ENCODE measurements at places on chromosomes 3 and 15. TPM values are rescaled to one million over a fixed set of nuclear protein-coding genes. Genes with fewer than 3 reads are reported as not detected.
A peak's percentile ranks its signal among the peaks of the same experiment; 100 is the strongest.

DNA sequence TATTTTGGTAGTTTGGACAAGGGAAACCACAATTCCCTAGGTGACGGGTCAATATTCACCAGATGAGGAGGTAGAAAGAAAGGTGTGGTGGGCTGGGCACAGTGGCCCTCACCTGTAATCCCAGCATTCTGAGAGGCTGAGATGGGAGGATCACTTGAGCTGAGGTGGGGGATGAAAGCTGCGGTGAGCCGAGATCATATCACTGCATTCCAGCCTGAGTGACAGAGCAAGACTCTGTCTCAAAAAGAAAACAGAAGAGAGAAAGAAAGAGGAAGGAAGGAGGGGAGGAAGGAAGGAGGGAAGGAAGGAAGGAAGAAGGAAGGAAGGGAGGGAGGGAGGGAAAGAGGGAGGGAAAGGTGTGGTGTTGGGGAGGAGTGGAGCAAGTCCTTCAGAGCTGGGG lies 56.1 kb upstream of the RNF7 start:
- no peak for DNase-seq

GRCh38 chr3:18423401-18424212 lies 1.5 kb downstream of the SATB1 start:
- DNase-seq, result no peak

- DNase-seq, result no peak
These were observed 231.4 kb upstream of the WNT5A start for GRCh38 chr3:55718521-55718921.

GRCh38 chr3:39917065-39917773 lies 107.8 kb downstream of the MYRIP start:
- DNase-seq, result peak; percentile 33

- DNase-seq, result no peak
These were observed 732.4 kb downstream of the CADM2 start for GRCh38 chr3:85691196-85691595.

- DNase-seq, result no peak
These were observed 2.6 kb downstream of the DCLK3 start for GRCh38 chr3:36761779-36762178.

GRCh38 chr3:14906355-14906971 lies 40.9 kb upstream of the NR2C2 start:
- DNase-seq, result no peak

- no peak for DNase-seq
These were observed 3.8 kb downstream of the PLD1 start for GRCh38 chr3:171806200-171807128.

DNA sequence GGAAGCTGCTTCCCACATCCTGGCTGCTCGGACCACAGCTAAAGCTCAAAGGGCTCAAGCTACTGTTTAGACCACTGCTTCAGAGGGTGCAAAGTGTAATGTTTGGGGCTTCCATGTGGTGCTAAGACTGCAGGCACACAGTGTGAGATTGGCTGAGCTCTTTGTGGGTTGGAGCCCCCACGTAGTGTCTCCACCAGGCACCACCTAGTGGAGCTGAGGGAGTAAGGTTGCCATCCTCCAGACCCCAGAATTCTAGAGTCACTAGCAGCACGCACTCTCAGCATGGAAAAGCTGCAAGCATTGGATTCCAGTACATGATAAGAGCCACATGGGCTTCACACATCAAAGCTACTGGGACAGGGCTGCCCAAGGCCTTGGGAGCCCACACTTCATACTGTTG lies 9.3 kb downstream of the MKRN3 start:
- DNase-seq, result no peak

DNA sequence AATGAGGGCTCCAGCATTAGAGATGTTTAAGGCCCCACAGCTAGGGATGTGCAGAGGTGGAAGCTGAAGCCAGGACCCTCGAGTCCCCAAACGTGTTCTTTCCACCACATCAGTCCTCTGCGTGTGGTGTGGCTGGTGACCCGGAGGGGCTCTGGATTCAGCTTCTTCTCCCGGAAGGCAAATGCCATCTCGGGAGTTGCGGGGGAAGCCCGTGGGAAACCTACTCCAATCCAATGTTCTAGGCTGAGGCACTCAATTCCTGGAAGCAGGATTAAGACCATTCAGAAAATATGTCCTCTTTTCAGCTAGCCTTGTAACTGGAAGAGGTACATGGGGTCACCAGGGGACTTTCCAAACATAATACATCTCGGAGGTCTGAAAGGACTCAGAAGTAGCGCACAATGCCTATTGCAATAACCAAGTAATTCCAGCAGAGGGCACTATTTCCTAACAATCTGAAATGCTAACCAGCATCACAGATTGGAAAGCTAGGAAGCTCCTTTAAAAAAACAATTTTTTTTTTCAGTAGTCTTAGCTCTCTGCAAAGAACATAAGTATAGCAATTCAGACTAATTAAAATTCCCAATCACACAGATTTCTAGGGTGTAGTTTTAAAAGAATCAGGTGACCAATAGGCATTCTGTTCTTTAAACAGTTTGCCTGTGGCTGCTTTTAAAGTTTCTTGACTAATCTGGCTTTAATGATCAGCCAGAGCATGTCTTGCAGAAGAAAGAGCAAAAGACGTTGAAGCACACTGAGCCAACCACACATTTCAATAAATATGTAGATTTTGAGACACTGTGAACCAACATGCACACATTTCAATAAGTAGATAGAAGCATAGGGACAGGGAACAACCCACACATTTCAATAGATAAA lies 36.1 kb downstream of the BNC1 start:
- peak; percentile 53 for DNase-seq

- DNase-seq, result no peak
These were observed 192.6 kb upstream of the LYSMD4 start for GRCh38 chr15:99925661-99926461.

DNA sequence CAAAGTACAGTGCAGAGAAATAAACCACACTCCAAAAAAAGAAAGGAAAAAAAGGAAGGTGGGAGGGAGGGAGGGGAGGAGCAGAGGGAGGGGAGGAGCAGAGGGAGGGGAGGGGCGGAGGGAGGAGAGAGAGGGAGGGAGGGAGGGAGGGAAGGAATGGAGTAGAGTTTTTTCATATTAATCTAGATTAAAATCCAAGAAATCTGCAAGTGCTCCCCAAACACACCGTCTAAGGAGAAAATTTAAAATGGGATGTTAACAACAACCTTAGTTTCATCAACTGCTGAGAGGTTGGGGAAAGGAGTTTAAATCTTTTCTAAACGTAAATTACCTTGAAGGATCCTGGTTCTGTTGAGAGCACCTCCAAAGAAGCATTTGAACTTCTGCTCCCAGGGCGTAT lies 6.6 kb downstream of the FSIP1 start:
- DNase-seq, result no peak

ARGFX gene
- polyA plus RNA-seq, result not detected

LRRC34 gene
- polyA plus RNA-seq, result 8.1 TPM

CHL1 gene
- 24.0 TPM for polyA plus RNA-seq

RTP1 gene
- not detected for polyA plus RNA-seq

NR1I2 gene
- polyA plus RNA-seq, result 0.73 TPM

ILDR1 gene
- 8.9 TPM for polyA plus RNA-seq

PPP1R2 gene
- 75.4 TPM for polyA plus RNA-seq

All from left renal pelvis (tissue), 4 donors.